ENCODE measurements at places on chromosomes 2 and 18. TPM values are rescaled to one million over a fixed set of nuclear protein-coding genes. Genes with fewer than 3 reads are reported as not detected.

- peak; percentile 87 for DNase-seq
- no peak overlapping the region for H3K27ac ChIP-seq
- no peaks in the 10 kb centered on the region for H3K4me1 ChIP-seq
- no peaks in the 10 kb centered on the region for H3K27me3 ChIP-seq
These were observed 151.6 kb downstream of the FSHR start for GRCh38 chr2:49002750-49003149.

DNA sequence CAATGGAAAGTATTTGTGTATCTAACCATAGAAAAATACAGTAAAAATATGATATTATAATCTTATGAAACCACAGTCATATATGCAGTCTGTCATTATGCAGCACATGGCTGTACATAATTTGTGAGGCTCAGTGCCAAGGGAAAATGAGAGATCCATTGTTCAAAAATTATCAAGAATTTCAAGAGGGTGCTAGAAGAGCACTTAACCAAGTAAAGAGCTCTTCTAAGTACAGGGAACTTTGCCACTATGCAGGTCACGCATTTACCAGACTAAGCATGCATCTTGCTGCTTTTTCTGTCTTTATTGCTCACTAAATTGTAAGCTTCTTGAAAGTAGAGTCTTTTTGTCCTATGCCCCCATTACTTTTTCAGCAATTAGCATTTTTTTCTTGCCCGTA, 438.0 kb downstream of the LRP1B start:
- H3K36me3 ChIP-seq = no peaks in the 10 kb centered on the region
- no peaks in the 10 kb centered on the region for H3K4me1 ChIP-seq
- H3K4me3 ChIP-seq = no peak overlapping the region
- H3K27ac ChIP-seq = no peak overlapping the region
- H3K27me3 ChIP-seq = no peaks in the 10 kb centered on the region

DNA sequence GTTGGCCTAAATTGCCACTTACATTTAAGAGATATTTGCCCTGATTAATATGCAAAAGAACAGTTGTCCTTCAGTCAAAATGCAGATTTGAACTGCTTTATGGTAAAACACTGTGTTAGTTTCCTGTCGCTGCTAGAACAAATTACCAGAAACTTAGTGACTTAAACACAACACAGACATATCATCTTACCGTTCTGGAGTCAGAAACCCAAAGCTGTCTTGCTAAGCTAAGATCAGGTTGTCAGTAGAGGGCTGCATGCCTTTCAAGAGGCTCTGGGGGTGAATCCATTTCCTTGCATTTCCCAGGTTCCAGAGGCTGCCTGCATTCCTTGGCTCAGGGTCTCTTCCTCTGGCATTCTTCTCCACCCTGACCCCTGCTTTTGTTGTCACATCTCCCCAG, 149.5 kb downstream of the FAM161A start:
- no peak overlapping the region for H3K27ac ChIP-seq
- H3K4me1 ChIP-seq = no peaks in the 10 kb centered on the region
- no peaks in the 10 kb centered on the region for H3K27me3 ChIP-seq
- H3K4me3 ChIP-seq = no peak overlapping the region
- no peak for DNase-seq
- H3K36me3 ChIP-seq = no peaks in the 10 kb centered on the region

DNA sequence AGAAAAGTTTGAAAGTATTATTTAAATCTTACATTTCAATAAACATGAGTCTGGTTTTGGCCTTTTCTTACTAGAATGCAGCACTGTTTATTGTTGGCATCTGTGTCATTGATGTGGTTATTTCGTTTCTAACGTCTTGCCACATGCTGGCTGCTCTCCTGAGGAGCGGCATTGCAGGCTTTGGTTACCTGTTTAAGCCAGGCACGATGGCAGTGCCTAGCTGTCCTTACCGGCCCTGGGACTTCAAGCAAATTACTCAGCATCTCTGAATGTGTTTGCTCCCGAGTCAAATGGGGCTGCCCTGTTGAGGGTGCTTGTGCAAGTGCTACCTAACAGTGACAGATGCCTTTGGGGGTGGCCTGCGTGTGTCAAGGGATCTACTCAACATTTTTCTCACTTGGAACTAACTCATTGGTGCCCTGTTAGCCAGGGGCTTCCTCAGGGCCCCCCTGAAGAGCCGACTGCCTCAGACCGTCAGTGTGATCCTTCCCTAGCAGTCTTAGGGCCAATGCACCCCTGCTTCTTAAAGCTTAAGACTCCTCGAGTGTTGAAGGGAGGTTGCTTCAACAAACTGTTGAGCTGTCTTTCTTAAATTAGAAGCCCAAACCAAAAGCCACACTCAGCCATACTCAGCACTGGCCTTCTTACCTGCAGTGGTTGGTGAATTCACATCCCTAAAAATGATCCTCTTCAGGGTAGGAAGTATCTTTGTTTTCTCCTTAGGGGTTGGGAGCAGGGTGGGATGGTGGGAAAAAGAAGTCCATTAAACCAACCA, 151.5 kb downstream of the NCK2 start:
- H3K36me3 ChIP-seq = no peaks in the 10 kb centered on the region
- H3K27me3 ChIP-seq = no peaks in the 10 kb centered on the region
- no peak overlapping the region for H3K27ac ChIP-seq
- no peak for DNase-seq

DNA sequence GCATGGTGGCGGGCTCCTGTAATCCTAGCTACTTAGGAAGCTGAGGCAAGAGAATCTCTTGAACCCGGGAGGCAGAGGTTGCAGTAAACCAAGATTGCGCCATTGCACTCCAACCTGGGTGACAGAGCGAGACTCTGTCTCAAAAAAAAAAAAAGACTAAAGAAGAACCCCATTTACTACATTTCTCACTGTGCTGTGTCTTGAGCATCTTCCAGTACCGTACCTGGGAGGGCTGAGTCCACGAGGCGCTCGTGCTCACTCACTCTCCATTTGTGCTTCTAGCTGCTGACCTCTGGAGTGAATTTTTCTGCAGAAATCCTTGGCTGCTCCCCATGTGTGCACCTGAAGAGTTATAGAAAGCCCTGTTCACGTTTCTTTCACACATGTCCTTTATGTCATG, 204.8 kb downstream of the LDLRAD4 start:
- no peaks in the 10 kb centered on the region for H3K27me3 ChIP-seq
- no peak overlapping the region for H3K4me3 ChIP-seq
- no peaks in the 10 kb centered on the region for H3K36me3 ChIP-seq
- no peaks in the 10 kb centered on the region for H3K4me1 ChIP-seq
- H3K27ac ChIP-seq = no peak overlapping the region
- no peak for DNase-seq

DNA sequence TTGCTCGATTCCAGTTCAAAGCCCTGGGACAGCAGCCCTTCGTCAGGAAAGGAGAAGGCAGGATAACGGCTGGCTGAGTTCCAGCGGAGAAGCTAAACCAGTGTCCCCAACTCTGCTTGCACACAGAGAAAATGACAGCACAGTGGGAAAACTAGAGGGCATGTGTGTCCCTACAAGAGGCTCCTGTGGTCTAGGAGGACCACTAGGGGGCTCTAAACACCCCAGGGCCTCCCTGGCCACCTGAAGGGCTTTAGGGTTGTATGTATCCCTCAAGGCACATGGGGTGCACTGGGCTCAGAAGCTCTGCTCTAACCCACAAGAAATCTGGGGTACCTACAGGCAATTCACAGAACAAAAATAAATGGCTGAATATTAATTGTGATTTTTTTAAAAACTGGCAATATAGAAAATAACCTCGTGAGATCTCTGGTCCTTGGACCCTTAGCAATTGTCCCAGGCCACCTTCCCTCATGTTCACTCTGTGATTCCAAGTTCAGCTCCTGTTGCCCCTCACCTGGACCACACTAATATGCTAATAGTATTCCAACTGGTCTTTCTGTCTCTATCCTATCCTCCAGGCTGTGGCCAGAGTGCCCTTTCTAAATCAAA, 17.5 kb downstream of the STAT1 start:
- H3K4me3 ChIP-seq = no peak overlapping the region
- no peaks in the 10 kb centered on the region for H3K4me1 ChIP-seq
- peak; percentile 19 for DNase-seq
- peaks cover 22% of the 10 kb centered on the region for H3K36me3 ChIP-seq
- no peaks in the 10 kb centered on the region for H3K27me3 ChIP-seq
- no peak overlapping the region for H3K27ac ChIP-seq

DNA sequence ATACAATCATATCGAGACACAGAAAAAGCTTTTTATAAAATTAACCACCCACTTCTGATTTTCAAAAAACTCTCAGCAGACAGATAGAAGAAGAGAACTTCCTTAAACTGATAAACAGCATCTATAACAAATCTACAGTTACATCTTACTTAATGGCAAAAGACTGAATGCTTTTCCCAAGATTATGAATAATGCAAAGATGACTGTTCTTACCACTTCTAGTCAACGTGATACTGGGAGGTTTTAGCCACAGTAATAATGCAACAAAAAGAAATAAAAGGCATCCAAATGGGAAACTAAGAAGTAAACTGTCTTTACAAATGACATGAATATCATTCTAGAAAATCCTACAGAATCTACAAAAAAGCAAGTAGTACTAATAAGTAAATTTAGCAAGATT, 58.0 kb upstream of the TMEM247 start:
- H3K4me3 ChIP-seq = no peak overlapping the region
- H3K27ac ChIP-seq = no peak overlapping the region
- no peaks in the 10 kb centered on the region for H3K4me1 ChIP-seq
- no peaks in the 10 kb centered on the region for H3K36me3 ChIP-seq
- DNase-seq = no peak

- H3K4me3 ChIP-seq = no peak overlapping the region
- peaks cover 4% of the 10 kb centered on the region for H3K4me1 ChIP-seq
- no peaks in the 10 kb centered on the region for H3K36me3 ChIP-seq
- DNase-seq = peak; percentile 32
- H3K27me3 ChIP-seq = no peaks in the 10 kb centered on the region
These were observed 204.2 kb downstream of the BABAM2 start for GRCh38 chr2:28094739-28095138.

- H3K27ac ChIP-seq = no peak overlapping the region
- H3K36me3 ChIP-seq = peaks cover 6% of the 10 kb centered on the region
- DNase-seq = no peak
- no peaks in the 10 kb centered on the region for H3K27me3 ChIP-seq
- no peak overlapping the region for H3K4me3 ChIP-seq
These were observed 32.3 kb upstream of the MPP4 start for GRCh38 chr2:201730651-201731285.

GRCh38 chr2:120672526-120673204, 63.0 kb upstream of the GLI2 start:
- no peak for DNase-seq
- no peak overlapping the region for H3K4me3 ChIP-seq
- no peaks in the 10 kb centered on the region for H3K4me1 ChIP-seq
- H3K27ac ChIP-seq = no peak overlapping the region

DNA sequence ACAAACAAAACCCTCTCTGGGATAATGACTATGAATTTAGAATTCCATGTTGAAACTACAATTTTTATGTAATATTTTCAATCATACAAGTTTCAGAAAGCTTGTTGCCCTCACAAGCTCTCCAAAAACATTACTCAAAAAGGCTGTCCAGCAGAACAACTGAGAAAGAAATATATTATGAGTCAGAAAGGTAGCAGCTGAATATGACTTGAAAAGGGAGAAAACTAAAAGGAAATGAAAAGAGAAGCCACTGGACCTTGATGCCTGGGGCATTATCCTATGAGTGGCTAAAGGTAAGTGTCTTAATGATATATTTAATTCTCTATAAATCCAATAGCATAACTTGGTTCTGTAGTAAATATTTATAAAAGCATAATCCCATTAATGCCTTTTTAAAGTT, 61.8 kb downstream of the NXPH2 start:
- no peak overlapping the region for H3K4me3 ChIP-seq
- H3K27ac ChIP-seq = no peak overlapping the region
- no peaks in the 10 kb centered on the region for H3K36me3 ChIP-seq
- H3K27me3 ChIP-seq = no peaks in the 10 kb centered on the region
- H3K4me1 ChIP-seq = no peaks in the 10 kb centered on the region
- DNase-seq = no peak

GRCh38 chr2:168821577-168821976, 19.1 kb downstream of the NOSTRIN start:
- H3K4me1 ChIP-seq = no peaks in the 10 kb centered on the region
- H3K27ac ChIP-seq = no peak overlapping the region
- no peaks in the 10 kb centered on the region for H3K27me3 ChIP-seq
- no peak for DNase-seq

DNA sequence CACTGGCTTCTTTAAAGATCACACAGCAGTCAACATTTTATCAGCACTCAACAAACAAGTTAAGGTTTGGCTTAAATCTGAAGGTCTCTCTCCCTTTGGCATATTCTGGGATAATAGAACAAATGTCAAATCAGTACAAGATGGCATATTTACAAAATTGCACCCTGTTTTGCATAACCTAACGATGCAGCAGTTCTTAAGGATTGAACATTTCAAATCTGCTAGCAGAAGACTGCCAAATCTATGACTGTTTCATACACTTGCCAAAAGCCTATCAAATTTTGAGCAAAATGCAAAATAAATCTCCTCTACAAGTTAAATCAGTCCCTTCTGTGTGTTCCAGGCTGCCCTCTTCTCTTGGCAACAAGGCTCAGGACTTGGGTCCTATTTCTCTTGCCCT, 73.6 kb downstream of the DPP4 start:
- peaks cover 2% of the 10 kb centered on the region for H3K36me3 ChIP-seq
- no peak overlapping the region for H3K4me3 ChIP-seq

DNA sequence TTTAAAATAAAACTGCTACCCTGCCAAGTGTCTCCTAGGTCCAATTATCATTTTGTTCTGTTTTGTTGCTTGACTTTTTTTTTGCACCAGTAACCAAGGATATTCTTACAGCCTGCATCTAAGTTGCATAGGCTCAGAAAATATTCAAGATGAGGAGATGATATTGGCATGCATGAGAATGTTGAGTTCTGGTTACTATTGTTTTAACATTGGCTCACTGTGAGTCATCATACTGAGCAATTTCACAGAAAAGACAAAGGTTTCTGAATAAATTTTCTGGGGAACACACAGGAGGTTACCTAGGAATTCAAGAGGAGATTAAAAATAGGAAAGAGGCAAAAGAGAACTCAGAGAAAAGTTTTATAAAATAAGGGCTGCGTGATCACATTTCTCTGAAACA, 84.8 kb upstream of the POU3F3 start:
- peak; percentile 8 for DNase-seq
- no peak overlapping the region for H3K27ac ChIP-seq
- H3K4me3 ChIP-seq = no peak overlapping the region
- no peaks in the 10 kb centered on the region for H3K4me1 ChIP-seq
- H3K36me3 ChIP-seq = no peaks in the 10 kb centered on the region
- no peaks in the 10 kb centered on the region for H3K27me3 ChIP-seq

CDH19 gene
- not detected for total RNA-seq

GALNT1 gene
- 36.7 TPM for total RNA-seq

SCN7A gene
- 23.6 TPM for total RNA-seq

DOK6 gene
- 4.0 TPM for total RNA-seq

RPIA gene
- total RNA-seq = 6.4 TPM

CABYR gene
- 5.6 TPM for total RNA-seq

CFAP53 gene
- total RNA-seq = 0.99 TPM

All from fibroblast of lung (primary cell).